Esophagus muscularis mucosa (tissue), 4 donors: ENCODE measurements at places on chromosomes 5 and 9. TPM values are rescaled to one million over a fixed set of nuclear protein-coding genes. Genes with fewer than 3 reads are reported as not detected.

DNA sequence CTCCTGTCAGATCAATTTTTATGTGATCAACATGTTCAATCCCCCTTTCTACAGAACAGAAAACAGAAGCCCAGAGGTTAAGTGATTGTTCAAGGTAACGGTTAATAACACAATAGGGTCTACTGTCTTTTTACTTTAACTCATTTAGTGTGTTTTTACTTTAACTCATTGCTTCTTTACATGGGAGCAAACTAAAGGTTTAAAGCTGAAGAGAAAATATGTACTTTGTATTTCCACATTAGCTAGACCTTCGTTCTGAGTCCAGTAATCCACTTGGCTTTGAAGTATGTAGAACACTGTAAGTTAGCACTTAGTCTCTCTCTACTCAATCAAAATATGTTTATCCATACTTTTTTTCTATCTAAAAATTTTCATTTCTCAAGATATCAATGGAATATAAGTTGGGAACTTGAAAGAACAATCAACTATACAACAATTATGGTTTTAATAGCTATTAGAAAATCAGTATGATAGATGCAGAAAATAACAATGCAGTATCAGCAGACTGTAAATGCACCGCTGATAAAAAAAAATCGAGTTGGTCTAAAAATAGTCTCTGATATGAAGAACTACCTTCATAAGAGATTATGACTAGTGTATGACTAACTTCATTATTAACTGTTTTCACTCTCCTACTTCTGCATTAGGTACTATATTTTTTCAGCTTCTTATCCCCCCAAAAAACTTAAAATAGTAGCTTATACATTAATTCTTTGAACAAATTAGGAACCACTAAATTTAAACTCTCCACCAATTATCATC is 20.6 kb downstream of the PGGT1B start:
- no peak for DNase-seq

Gene NOL8
- total RNA-seq = 17.1 TPM

DNA sequence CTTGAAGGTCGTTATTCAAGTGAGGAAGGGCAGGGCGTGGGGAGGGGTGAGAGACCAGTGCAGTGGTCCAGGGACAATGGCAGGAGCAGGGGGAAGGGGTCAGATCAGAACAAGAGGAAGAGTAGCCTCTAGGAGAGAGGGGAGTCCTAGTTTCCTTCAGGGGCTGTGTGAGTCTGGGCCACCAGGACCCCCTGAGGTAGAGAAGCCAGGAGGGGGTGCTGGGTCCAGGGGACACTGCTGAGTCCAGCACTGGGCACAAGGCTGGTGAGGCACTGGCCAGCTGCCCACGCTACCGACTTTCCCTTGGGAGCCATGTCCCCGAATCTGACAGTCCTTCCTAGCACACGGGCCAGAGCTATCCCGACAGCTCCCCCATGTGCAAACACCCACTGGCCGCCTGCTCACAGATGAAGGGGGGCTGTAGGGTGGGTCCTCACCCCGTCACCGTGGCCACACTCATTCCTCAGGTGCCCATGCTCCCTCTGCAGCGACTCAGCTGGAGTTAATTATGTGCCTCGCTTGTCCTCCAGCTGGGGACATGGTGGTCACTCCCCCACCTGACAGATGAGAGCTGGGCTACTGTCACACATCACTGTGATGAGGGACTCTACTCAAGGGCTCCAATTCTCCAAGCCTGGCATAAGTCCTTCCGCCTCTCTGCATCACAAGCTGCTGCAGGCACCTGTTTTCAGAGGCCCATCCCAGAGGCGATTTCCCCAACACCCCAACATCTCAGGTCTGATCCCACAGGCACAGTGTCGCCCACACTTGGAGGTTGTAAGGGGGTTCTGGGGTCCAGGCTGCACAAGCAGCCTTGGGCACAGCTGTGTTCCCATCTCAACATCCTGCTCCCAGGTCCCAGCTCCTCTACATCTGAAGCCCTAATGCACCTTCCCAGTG is 115.1 kb downstream of the GABBR2 start:
- DNase-seq = no peak

DNA sequence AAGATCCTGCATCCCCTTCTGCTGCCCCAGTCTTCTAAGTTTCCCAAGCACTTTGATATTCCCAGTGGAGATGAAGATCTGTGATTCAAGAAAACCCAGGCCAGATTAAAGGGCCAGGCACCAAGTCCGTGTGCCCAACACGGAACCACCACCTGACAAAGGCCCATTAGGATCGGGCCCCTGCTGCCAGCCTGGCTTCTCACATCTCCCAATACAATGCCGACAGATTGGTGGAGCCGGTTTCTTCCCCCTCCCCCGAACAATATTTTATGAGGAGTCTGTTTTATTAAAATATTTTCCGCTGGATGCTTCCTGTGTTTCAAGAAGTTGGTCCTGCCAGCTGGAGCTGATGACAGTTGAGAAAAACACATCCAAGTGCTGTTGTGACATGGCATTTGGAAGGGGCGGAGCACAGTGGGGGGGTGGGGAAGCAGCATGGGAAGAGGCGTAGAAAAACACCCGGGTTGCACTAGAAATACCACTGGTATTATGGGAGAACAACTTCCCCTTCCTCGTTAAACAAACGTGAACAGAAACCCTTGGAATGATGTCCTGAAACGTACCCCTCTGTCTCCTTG is 45.0 kb downstream of the CRB2 start:
- no peak for DNase-seq
